Kidney (tissue), 22 donors: ENCODE measurements at places on chromosomes 2 and 18. TPM values are rescaled to one million over a fixed set of nuclear protein-coding genes. Genes with fewer than 3 reads are reported as not detected.

GRCh38 chr18:66727991-66728390 is 124.1 kb upstream of the CDH19 start:
- DNase-seq = no peak

- DNase-seq = no peak
Measured at GRCh38 chr18:44341759-44342158, 338.9 kb upstream of the SETBP1 start.

DNA sequence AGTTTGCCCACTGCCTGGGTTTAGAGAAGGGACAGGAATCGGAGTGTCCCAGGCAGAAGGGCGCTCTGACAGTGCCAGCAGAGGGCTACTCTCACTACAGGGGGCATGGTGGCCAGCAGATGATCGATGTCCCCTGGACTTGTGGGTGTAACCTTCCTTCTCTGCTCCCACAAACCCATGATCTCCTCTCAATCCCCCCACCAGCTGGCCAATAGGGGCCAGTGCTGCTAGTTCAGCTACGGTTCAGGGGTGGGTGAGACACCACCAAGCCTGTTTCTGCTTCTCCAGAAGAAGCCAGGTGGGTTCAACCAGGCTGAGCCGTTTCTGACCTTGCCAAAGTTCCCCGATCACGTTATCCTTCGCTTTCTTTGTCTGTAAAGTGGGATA is 1.3 kb downstream of the NPPC start:
- no peak for DNase-seq

GRCh38 chr2:104321796-104322349 is 532.0 kb upstream of the POU3F3 start:
- no peak for DNase-seq

DNA sequence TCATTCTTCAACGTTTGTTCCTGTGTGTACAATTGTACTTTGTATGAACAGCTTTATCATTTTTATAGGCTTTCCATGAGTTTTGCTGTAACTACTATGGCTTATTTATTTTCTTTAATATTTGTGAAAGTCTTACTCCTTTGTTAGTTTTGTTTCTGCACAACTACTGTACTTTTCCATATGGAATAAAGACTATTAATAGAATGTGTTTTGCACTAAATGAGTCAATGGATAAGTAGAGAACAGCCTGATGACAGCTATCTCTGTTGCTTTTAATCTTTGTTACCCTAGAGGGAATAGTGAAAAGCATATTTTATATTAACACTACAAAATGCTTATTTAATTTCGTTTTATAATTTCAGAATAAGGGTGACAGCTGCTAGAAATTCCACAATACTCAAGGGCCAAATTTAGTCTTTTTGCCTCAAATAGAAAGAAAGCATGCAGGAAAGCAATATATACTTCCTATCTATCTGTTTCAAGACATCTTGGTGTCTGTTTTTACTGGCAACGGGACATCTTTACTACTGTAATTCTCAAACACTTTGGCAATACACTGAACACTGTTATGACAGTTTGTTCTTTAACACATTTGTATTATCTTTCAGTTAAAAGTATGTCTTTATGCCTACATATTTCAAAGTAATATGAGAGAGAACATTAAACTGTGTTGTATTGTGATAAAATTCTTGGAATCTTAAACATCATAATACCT is 53.9 kb downstream of the WDSUB1 start:
- no peak for DNase-seq

Gene SRD5A2
- total RNA-seq = 0.22 TPM

Gene CAMKMT
- 14.5 TPM for total RNA-seq

Gene SLC19A3
- 4.4 TPM for total RNA-seq

Gene TUBA3E
- not detected for total RNA-seq

Gene VWC2L
- 0.09 TPM for total RNA-seq

Gene FOXI3
- not detected for total RNA-seq

- no peak for DNase-seq
Measured at GRCh38 chr2:216916956-216917650, 57.2 kb upstream of the TNP1 start.

Gene RAB17
- total RNA-seq = 59.1 TPM

GRCh38 chr2:101823347-101823791 is 125.9 kb downstream of the MAP4K4 start:
- no peak for DNase-seq

Gene NYAP2
- total RNA-seq = 0.66 TPM

Gene STARD6
- total RNA-seq = 0.19 TPM

DNA sequence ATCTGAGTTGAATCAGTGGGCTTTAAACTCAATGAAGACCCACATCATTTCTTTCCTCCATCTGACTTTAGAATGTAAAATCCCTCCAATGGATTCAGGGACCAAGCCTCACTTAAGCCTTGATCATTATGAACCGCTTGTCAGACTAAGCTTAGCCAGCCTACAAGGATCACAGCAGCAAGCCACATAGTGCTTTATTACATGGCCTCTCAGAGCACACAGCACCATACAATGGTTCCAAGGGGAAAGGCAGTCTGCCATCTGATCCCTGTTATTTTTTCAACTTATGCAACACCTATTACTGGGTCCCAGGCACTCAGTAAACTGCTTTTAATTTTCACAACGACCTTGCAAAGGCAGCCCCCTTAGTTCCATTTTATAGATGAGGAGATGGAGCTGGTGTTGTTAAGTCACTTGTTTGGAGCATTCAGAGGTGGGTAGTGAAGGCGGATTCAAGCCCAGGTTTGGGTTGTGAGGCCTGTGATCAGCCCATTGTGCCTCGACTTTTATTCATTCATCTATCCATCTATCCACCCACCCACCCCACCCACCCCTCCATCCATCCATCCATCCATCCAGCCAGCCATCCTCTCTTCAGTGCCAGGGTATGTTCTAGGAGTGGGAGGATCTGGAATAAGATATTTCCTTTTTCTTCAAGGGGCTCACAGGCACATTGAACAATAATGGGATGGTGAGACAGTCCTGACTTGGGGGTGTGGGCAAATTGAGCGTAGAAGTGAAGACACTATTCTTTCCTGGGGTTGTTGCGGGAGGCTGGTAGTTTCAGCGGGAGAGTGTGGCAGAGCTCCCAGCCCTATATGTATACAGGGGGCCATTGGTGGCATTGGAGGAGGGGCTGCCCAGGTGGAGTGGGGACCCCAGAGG is 141.2 kb downstream of the MYCN start:
- DNase-seq = no peak

Gene DPP4
- total RNA-seq = 74.8 TPM

GRCh38 chr2:65530547-65531320 is 98.3 kb upstream of the SPRED2 start:
- no peak for DNase-seq

GRCh38 chr2:147204102-147204501 is 640.7 kb upstream of the ACVR2A start:
- DNase-seq = no peak

- DNase-seq = peak; percentile 41
Measured at GRCh38 chr2:231418820-231419640, 23.5 kb downstream of the B3GNT7 start.

Gene ANO7
- 1.9 TPM for total RNA-seq

DNA sequence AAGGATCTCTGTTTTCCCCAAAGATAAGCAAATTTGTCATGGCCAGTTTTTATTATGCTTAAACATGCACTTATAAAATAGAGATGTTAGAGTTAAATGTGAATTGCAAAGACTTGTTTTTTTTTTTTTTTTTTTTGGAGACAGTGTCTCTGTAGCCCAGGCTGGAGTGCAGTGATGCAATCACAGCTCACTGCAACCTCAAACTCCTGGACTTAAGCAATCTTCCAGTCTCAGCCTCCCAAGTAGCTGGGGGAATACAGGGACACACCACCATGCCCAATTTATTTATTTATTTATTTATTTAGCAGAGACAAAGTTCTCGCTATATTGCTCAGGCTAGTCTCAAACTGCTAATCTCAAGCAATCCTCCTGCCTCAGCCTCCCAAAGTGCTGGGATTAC is 15.1 kb downstream of the PHOSPHO2 start:
- DNase-seq = no peak

DNA sequence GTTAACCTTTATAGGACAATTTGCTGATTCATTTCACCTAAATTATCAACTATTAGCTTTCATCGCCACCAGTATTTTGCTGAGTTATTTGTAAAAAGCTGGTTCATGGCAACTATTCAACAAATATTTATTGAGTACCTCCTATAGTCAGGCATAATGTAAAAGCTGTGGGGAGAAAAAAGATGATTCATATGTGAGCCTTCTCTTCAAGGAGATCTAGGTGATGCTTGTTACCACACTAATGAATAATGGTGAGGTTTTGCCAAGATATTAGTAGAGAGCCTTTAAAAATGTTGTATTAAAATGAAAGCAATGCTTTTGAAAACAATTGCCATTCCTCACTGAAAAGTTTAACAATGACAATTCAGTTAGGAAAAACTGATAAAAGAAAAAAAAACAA is 187.8 kb downstream of the ANKRD44 start:
- DNase-seq = no peak

DNA sequence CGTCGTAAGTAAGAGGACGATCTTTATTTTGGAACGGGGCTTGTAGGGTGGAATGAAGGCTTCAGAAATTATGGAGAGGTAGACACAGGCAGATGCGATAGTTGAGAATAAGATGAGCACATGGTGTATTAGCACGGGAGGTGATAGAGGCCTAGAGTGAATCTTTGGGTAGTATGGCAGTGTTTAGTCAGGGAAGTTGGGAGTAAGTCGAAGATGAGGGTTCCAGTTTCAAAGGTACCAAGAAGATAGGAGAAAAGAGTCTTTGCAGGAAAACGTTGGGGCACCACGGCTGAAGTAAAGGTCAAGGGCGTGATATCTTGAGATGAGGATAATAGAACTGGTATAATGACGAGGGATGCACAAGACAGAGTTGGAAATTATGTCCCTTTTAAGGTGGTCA is 654 bp downstream of the PIK3C3 start:
- no peak for DNase-seq

- DNase-seq = no peak
Measured at GRCh38 chr2:152480821-152481399, 145.9 kb downstream of the FMNL2 start.

DNA sequence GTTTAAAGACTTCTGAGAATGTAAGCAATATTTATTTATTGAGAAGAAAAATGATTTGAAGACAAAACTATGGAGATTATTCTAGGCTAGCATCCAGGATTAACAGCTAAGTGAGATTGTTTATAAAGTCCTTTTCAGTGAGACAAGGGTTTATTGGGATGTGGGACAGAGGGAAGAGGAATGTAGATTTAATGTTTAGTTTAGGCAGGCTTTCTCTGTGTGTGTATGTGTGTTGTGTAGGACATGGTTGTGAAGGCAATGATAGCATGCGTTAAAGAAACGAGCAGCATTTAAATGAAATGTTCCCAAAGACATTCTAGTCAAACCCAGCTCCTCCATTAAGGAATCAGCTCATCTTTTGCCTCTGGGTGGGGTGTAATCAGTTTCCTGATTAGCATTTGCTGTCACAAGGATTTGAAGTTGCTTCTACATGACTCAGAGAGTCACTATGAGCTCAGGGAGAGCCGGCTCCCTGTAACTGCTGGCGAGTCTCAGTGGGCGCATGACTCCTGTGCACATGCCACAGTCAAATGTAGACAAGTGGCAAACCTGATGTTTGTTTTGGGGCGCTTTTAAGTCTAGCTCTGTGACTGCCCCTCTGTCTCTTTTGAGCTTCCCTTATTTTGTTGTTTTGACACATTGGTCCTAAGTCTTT is 442.2 kb upstream of the CELF4 start:
- no peak for DNase-seq

Gene FSIP2
- total RNA-seq = 1.2 TPM

DNA sequence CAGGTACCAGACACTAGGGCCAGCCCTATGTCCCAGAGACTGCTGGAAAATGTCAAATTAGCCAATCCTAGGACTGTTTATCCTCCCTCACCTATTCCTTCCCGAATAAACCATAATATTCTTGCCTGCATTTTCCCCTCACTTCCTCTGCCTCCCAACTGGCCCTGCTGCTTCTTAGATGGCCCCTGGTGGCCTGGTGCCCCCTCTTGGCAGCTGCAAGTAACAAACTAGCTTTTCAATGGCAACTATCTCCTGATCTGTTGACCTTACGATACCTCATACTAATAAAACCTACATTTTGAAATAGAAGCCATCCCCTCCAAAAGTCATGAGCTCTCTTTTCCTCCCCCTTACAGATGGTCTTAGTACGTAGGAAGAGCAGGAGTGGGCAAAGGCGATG is 132.0 kb downstream of the ALPK2 start:
- no peak for DNase-seq

- DNase-seq = peak; percentile 70
Measured at GRCh38 chr2:69798909-69799526, 30.4 kb upstream of the GMCL1 start.

DNA sequence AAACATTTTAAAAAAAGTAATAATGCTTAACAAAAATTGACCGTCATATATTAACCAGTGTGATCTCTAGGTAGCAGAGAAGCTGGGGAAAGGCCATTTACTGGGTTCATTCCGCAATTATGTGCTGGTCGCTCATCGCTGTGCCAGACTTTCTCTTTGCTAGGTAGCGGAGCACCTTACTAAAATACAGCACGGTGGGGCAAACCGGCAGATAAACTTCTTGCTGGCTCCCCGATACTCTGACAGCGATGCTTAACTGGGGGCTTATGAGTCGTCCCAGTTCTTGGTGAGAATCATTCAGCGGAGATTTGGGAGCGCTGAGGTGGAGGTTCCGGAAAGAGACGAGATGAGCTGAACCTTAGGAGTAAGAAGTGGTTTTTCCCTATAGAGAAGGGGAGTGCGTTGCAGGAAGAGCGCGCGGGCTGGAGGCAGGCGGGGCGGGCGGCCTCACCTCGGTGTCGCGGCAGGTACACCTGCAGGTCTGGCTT is 605 bp downstream of the C2orf68 start:
- no peak for DNase-seq

Gene IL1R2
- 20.0 TPM for total RNA-seq

Gene GCG
- not detected for total RNA-seq

Gene ZNF2
- 5.2 TPM for total RNA-seq

- DNase-seq = no peak
Measured at GRCh38 chr2:43133708-43134570, 92.5 kb downstream of the ZFP36L2 start.

Gene CFC1
- total RNA-seq = not detected

Gene SCYGR2
- total RNA-seq = not detected

Gene PIK3C3
- total RNA-seq = 70.7 TPM

GRCh38 chr2:133993160-133993559 is 260.7 kb upstream of the MGAT5 start:
- DNase-seq = no peak

- no peak for DNase-seq
Measured at GRCh38 chr2:238939074-238939473, 91.2 kb downstream of the TWIST2 start.

DNA sequence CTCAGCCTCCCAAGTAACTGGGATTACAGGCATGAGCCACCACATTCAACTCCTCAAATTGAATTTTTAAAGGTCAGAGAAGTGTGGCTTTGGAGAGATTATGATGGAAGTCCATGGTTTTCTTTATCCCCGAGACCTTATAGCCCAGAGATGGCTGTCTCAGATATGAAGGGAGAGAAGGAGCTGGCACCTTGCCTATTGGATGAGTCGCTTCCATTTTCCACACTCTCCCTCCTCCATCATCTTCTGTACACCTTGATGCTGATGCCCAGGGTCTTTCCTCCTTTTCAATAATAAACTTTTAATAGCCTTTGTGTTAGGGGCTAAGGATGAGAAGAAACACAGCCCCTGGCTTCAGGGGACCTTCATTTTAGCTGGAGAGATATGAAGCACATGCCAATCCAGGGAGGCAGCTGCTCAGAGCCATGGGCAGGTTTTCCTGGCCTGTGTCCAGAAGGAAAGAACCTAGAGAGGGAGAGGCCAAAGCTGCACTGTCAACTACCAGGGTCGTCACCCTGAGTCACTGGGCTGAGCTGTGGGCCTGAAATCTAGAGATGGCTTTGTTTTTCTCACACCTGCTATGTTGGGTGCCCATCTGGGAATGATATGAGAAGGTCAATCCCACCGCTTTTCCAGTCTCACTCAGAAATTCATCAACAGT is 146.0 kb upstream of the SERTAD2 start:
- DNase-seq = no peak

Gene SCTR
- total RNA-seq = 15.9 TPM
